ENCODE measurements at places on chromosomes 13 and 19.

GRCh38 chr19:35545855-35546381 lies 492 bp downstream of the TMEM147 start:
- no peak for DNase-seq

DNA sequence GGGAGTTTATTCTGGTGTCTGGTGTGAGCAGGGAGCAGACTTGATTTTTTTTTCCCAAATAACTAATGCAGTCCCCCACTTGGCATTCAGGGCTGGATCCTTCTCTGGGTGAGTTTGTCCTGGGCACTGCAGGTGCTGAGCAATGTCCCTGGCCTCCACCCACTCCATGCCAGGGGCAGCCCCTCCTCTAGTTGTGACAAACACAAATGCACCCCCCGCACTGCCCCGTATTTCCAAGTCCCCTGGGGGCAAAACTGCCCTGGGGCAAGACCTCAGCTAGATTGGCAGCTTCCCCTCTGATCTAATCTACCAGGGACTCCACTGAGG lies 6.4 kb downstream of the MOB3A start:
- DNase-seq: no peak

DNA sequence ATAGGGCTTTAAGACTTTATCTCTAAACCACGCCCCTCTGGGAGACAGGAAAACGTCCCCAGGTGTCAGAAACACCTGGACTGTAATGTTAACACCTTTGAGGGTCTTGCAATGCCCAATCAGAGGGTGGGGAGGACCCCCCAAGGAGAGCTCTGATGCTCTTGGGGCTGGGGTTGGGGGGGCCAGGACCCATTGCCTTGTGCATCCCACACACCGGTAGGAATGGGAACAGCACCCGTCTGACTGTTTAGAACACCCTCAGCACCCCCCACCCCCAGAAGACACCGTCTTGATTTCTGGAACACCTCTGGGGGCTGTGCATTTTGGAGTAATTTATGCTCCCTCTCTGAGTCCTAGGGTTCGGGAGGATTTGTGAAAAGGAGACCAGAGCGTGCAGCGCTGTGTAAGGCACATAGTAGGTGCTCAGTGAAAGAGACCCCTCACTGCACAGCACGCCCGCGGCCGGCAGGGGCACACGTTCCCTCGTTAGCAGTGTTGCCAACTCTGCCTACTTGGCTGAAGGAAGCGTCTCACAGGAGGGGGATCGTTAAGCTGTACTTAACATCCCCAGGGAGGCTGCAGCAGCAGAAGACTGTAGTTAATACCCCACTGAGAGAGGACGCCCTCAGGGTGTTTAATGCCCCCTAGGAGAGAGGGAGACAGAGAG lies 2.8 kb upstream of the ERFL start:
- DNase-seq: no peak

- no peak for DNase-seq
These were observed 22.9 kb downstream of the PLEKHF1 start for GRCh38 chr19:29687897-29688728.

- DNase-seq: no peak
These were observed 22.0 kb downstream of the SBNO2 start for GRCh38 chr19:1151917-1152587.

All from stimulated activated CD4-positive, alpha-beta T cell treated with anti-CD3 and anti-CD28 coated beads, TNF-alpha, amount 100 ng/mL, for 1 hour (primary cell).